ENCODE measurements at places on chromosomes 6 and 20. TPM values are rescaled to one million over a fixed set of nuclear protein-coding genes. Genes with fewer than 3 reads are reported as not detected.

Gene TOP1
- total RNA-seq, result 55.9 TPM

Gene NKAPL
- not detected for total RNA-seq

- no peak for DNase-seq
- no peak overlapping the region for H3K27ac ChIP-seq
- H3K36me3 ChIP-seq, result no peaks in the 10 kb centered on the region
- H3K27me3 ChIP-seq, result peaks cover 10% of the 10 kb centered on the region
- no peak overlapping the region for H3K4me3 ChIP-seq
Observed at GRCh38 chr20:45993197-45993951, 15.3 kb upstream of the MMP9 start.

Gene SLC17A3
- total RNA-seq, result not detected

DNA sequence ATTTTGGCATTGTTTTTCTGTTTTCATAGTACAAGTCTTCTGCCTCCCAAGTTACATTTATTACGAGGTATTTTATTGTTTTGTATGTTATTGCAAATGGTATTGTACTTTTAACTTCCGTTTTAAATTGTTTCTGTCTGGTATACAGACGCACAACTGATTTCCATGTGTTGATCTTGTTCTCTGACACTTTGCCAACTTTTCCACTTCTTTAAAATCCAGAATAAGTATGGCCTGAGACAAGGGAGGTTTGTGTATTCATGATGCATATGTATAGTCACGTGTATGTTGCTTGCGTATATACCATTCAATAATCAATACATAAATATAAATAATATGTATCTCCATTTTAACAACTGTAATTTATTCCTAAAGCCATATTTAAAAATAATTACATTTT, 41.2 kb downstream of the THBS2 start:
- no peak for DNase-seq
- peak overlapping the region; percentile 47 for H3K4me3 ChIP-seq
- no peak overlapping the region for H3K27ac ChIP-seq
- peaks cover 27% of the 10 kb centered on the region for H3K4me1 ChIP-seq
- H3K36me3 ChIP-seq, result peaks cover 9% of the 10 kb centered on the region
- H3K27me3 ChIP-seq, result no peaks in the 10 kb centered on the region

- H3K4me3 ChIP-seq, result peak overlapping the region; percentile 71
- H3K27ac ChIP-seq, result no peak overlapping the region
- no peaks in the 10 kb centered on the region for H3K27me3 ChIP-seq
Observed at GRCh38 chr6:158561321-158561884, 1.5 kb downstream of the TMEM181 start.
